ENCODE measurements at places on chromosomes 4 and X. TPM values are rescaled to one million over a fixed set of nuclear protein-coding genes. Genes with fewer than 3 reads are reported as not detected.

- no peak for DNase-seq
Measured at GRCh38 chr4:56406151-56406550, 18.9 kb upstream of the AASDH start.

DNA sequence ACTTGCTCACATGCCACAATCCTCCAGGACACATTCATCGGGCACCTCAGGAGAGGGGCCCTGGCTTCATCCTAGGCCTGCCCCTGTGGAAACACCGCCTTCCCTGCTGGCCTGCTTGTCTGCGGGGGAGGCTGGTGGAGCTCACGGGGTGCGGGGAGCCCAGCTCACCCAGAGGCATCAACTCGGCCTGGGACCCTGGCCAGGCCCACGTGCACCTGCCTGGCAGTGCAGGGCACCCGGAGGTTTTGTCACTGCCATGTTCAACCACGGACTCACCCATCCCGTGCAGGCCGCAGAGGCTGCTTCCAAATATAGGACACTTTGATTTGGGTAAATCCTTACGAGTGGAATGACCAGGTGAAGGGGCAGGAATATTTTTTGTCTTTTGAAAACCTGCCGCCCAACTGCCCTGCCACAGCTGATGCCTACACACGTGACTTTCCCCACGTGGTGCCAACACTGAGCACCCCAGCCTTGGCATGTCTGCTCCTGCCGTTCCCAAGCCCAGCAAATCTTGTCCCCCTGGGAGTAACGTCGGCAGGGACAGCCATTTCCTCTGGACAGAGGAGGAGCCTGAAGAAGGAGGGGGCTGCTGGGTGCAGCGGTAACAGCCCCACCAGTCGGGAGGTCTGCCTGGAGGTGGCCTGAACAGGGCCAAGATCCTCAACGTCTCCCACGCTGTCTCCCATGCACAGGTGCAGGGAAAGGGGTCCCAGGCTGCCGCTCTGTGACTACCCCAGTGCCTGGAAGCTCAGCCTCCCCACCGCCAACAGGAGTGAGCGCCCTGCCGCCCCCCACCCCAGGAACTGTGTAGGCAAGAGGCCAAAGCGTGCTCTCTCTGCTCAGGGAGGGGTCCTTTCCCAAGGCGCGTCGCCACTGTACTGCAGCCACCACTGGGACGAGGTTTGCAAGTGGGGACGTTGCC is 8.5 kb downstream of the MXD4 start:
- DNase-seq, result peak; percentile 10

- DNase-seq, result no peak
Measured at GRCh38 chr4:139367421-139368090, 65.3 kb upstream of the NDUFC1 start.

DNA sequence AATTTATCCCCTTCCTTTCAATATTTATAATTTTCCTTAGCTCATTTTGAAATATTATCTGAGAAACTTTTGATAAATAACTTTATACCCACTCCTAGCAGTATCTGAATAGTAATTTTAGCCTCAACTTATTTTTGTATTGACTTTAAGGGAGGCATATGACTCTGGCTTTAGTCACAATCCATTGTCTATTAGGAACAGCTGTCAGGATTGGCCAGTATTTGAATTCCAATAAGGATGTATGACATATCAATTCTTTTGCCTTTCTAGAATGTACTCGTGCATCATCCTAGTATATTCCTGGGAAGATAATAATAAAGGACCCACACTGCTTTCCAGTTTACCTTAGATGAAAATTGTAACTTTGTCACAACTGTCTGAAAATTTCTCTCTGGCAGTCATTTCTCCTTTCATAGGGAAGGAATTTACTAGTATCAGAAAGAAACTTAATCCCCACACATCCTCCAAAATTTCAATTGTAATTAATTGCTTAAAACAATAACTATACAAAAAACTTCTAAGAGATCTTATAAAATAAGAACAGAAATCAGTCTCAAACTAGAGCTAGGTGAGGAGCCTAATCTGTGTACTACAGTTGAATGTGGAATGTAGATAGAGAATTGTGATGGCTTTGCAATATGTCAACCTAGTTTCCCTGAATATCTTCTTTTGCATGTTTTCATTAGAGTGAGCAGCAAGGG is 121.0 kb upstream of the EPHA5 start:
- DNase-seq, result no peak

Gene CPLX1
- total RNA-seq, result 9.3 TPM

Gene TCEAL6
- not detected for total RNA-seq

Gene ATP10D
- 10.3 TPM for total RNA-seq

Data from right cardiac atrium (tissue), 5 donors.